C1 segment of cervical spinal cord (tissue), 14 donors: ENCODE measurements at places on chromosomes 5 and 9.

DNA sequence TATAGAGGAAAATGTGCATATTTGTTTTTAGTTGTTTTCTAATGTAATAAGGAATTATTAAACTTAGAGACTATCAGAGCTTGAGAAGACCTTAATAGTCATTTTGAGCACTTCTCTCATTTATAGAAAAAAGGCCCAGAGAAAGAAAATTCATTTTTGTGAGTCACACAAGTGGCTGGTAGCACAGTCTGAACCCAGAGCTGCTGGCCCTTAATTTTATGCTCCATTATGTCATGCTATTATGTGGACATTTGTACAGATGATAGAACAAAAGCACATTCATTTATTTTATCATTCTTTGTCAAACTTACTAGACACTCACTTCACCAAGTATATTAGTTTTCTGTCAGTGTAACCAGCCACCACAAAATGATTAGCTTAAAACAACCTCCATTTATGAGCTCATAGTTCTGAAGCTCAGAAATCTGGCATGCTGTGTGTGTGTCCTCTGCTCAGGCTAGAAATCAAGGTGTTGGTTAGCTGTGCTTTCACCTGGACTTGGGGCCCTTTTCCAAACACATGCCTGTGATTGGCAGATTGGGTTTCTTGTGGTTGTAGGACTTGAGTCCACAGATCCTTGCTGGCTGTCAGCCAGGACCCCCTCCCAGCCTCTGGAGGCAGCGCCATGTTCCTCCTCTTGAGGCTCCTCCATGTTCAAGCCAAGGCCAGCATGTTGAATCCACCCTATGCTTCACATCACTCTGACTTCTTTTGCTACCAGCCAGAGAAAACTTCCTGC is 188.9 kb downstream of the ARHGAP26 start:
- DNase-seq = no peak

DNA sequence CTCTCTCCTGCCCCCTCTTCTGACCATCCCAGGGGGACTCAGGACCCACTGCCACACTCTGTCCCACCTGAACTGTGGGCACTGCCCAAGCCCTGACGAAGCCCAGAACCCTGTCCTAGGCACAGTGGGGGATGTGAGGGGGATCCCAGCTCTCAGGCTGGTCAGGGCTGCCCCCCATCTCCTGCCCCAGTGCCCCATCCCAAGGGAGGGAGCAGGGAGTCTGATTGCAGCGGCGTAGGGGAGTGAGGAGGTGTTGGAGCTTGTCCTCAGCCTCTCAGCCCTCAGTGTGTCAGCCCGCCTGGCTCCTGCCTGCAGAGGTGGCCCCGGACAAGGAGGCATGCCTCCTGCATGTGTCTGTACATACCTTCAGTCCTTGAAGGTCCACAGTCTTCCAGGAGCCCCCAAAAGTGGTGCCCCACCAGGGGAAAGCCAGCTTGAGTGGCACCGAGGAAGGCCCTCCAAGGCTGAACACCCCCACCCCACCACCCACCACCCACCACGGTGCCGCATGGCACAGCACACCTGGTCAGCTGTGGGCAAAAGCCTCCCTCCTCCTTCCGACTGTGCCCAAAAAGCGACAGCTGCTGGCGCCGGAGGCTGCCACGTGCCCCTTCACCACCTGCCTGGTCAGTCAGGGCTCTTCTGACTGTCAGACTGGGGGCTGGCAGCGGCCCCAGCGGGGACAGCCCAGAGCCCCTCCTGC is 930 bp downstream of the SARDH start:
- DNase-seq = no peak

- DNase-seq = no peak
These were observed 6.4 kb downstream of the ZNF608 start for GRCh38 chr5:124740071-124740470.

GRCh38 chr9:135095470-135096407 is 8.3 kb downstream of the OLFM1 start:
- DNase-seq = no peak

DNA sequence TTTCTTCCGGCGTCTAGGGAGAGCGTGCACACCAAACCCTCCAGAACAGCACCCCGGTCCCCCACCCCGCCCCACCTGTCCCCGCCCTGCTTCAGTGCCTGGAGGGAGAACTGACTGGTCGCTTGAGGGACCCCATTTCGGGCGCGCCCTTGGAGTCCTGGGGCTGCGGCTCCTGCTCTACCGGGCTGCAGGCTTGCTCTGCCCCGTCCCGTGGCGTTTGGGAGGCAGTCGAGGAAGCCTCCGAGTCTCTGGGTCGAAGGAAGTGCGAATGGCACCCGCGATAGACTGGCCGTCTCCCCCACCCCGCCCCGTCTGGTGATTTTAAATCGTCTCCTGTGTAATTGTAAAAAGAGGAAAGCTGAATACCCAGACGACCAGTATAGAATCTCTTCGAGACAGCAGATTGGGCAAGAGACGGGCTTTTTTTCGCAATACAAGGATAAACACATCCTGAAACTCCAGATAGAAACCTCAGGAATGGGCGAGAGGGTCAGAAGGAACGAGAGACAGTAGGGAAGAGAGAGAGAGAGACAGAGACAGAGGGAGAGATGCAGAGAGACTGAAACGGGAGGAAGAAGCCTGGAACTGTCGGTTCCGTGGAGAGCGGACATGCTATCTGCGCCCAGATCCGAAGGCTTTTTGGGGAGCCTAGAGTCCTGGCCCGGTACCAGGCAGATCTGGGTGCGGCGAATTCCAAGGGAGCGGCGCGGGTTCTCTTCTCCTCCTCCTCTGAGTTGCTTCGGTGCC is 9.9 kb downstream of the PRDM6 start:
- no peak for DNase-seq

DNA sequence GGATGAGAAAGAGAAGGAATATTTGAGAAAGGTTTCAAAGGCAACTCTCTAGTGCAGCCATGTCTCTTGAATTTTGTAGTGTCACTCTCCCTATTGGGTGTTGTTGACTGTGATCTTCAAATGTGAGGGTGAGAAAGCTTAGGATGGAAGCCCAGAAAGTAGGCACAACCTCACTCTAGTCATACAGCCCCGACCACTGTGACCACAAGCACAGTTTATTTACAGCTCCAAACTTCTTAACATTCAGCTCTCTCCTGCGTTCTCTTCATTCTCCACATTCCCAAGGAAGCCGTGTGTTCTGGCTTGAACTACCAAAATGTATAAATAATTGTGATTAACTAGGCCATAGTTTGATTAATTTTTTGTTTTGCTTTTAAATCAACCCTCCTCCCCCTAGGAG is 542.9 kb downstream of the LRRC70 start:
- DNase-seq = no peak

DNA sequence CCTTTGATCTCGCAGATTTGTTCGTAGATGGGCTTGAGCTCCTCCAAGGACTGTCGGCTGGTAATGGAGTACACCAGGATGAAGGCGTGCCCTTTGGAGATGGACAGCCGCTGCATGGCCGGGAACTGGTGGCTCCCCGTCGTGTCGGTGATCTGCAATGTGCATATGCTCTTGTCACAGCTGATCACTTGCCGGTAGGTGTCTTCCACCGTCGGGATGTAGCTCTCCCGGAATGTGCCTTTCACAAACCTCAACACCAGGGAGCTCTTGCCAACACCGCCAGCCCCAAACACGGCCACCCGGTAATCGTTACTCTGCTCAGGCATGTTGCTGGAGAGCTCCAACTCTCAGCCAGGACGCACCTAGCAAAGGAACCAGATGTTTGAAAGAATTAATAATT is 29.1 kb downstream of the DIRAS2 start:
- DNase-seq = no peak

GRCh38 chr5:121478636-121479035 is 373.0 kb upstream of the FTMT start:
- DNase-seq = no peak

DNA sequence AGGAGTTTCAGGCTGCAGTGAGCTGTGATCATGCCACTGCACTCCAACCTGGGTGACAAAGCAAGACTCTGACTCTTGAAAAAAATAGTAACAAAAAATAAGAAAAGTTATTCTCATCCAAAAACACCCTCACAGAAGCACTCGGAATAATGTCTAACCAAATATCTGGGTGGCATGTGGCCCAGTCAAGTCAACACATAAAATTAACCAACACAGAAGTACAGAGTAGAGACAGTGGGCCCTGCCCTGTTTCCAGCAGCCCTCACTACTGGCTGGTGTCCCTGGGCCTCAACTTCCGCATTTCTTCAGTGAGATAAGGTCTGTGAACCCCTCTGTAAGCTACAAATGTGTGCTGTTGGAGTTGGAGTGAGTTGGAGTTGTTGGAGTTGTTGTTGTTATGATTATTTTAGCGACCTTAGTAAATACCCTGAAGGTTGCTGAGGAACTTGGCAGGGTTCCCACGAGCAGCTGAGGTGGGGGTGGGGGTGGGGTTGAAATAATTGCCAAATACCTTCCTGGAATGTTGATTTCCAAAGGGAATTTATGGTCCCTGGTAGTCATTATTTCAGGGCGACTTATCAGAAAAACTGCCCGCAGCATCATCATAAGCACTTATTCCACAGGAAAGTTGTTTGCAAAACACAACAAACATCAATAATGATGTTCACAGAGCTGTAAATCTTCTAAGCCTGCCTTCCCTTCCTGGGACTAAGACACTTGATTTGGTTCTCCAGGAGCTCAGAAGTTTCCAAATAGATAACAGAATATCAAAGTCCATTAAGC is 30.2 kb downstream of the C5orf15 start:
- DNase-seq = no peak

- no peak for DNase-seq
These were observed 153.5 kb downstream of the ZNF608 start for GRCh38 chr5:124592891-124593290.

DNA sequence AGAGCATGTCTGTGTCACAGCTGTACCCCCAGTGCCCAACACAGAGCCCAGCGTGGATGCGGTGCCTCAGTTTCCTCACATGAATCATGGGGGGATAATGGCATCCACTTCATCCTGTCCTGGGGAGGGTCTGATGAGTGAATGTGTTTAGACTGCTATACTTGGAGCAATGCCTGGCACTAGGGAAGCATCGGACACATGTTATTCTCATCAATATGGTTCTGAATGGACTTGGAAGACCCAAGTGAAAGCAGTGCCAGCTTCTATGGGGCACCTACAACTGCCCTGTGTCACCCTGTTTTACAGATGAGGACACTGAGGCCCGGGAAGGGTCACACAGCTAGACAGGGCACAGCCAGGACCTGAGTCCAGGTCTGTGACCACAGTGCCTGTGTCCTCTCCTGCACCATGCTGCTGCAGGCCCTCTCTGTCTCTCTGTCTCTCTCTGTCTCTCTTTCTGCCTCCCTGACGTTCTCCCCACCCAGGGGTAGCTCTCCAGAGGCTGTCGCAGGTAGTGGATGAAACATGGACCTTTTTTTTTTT is 42.3 kb upstream of the NEK6 start:
- no peak for DNase-seq
